Esophagus squamous epithelium (tissue), 5 donors: ENCODE measurements at places on chromosomes 7 and 10. TPM values are rescaled to one million over a fixed set of nuclear protein-coding genes. Genes with fewer than 3 reads are reported as not detected.

DNA sequence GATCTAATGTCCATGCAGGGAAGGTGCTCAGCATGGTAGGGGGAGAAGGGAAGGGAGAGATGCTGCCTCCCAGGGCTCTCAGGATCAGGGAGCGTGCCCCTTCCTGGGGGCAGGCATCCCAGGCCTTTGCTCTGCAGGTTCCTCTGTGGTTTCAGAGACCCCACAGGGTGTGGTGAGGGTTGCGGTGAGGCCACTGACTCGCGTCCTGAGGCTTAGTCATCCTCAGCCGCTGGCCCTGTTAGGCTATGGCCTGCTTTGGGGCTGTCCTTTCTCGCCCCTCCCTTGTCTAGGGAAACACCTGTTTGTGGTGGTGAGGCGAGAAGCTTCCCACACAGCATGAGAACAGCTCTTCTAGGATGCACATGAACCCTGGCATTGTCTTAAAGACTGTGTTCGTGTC lies 558.3 kb upstream of the FOXK1 start:
- DNase-seq = no peak

DNA sequence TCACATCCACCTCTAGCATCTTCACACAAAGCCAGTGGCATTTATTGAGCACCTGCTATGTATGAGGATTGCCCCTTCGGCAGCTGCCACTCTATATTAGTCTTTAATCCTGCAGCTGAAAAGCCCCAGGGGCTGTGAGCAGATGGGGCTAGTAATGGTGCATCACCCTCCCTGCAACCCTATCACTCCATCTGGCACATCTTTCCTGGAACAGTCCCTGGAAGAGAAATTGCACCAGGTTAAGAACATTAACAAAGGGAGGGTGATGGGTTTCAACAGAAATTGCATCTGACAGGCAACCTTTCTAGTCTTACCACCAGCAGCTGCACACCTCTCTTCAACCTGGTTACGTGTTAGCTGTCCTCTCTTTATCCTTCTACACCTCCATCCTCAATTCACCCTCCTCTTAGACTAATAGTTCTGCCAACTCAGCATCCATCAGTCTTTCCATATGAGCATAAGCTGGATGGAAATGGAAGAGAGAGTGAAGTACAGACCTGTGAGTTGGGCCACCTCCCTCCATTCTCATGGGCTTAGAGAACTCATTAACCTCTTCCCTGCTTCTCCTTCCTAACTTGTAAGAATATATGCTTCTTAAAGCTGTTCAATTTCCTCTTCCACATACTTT lies 168.6 kb upstream of the NEBL start:
- DNase-seq = no peak

- DNase-seq = no peak
Observed at GRCh38 chr7:17680026-17680425, 260.3 kb downstream of the SNX13 start.

- no peak for DNase-seq
Observed at GRCh38 chr7:78017591-78018100, 219.1 kb downstream of the PHTF2 start.

DNA sequence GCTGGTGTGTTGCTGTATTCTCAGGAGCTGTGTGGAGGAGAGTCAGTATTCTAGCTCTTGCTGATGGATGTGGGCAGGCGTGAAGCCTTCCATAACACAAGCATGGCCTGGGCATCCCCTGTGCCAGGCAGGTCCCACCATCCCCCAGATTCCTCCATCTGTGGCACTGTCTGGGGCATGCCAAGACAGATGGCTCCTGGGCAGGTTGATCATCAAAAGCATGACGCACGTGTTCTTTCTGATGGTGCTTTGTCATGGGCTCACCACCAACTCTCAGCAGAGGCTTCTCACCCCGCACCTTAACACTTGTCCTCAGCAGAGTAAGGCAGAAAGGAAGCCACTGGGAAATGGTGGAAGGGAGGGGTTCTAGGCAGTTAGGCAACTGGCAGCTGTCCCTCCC lies 364.3 kb downstream of the PLXNA4 start:
- DNase-seq = no peak

DNA sequence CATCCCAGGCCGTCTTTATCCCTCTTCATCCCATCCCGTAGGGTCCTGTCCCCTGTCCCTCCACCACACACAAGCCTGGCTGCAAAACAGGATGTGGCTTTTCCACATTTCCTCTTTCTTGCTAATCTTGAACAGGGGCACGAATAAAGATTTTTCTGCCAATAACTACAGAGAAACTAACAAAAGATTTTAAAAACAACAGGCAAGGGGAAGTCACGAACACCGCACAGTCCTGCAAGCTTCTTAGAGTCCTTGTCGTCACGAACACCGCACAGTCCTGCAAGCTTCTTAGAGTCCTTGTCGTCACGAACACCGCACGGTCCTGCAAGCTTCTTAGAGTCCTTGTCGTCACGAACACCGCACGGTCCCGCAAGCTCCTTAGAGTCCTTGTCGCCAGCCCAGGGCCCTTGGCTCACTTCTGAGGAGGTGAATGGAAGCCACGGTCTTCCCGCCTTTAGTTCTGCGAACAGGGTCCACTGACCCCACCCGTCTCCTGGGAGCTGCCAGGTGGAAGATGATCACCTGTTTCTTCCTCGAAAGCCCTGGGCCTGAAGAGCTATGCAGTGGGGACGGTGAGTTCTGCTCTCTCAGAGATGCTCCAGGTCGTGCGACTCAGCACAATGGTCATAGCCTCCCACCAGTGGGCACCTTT lies 10.3 kb upstream of the INSIG1 start:
- no peak for DNase-seq

- no peak for DNase-seq
Observed at GRCh38 chr10:86178401-86179152, 188.0 kb downstream of the GRID1 start.

DNA sequence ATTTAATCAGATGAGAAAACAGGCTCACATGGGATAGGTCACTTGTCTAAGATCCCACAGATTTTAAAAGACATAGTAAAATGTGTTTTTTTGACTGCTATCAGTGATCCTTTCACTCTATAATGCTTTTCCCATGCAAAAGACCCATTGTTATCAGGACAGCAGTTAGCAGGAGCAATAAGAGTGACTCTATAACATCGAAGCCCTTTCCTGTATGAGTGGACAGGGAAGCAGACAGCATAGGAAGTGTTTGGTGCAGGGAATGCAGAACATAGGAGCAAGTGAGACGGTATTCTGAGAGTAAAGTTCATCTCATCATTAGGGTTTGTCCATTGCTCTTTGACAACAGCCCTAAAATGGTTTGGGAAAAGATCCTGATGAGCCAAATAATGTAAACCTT lies 68.5 kb downstream of the SLC25A13 start:
- no peak for DNase-seq

DNA sequence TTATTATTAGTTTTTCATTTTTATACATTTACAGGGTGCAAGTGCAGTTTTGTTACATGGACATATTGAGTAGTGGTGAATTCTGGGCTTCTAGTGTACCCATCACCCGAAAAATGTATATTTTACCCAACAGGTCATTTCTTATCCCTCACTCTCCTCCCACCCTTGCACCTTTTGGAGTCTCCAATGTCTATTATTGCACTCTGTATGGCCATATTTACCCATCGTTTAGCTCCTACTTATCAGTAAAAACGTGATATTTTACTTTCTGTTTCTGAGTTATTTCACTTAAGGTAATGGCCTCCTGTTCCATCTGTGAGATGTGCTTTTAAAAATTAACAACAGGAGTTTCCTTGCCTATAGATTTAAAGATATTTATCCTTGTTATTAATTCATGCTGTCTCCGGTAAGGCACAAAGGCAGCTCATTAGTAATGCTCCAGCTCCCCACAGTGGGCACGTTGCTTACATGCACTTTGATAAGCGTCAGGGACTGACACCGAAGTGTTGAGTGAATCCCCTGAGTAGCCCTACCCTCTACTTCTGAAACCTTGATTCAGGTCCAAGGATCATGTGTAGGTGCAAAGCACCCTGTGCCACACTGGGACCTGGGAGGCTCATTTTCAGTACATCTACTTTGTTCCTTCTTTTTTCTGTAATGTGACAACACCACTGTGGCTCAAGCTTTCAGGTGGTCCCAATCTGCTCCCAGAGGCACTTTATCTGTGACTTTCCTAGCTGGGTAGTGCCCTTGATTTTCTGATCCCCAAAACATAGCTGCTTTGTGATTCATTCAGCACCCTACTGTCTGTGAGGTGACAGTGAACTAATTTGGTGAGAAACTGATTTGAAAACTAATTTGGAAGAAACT lies 27.3 kb downstream of the HYAL4 start:
- no peak for DNase-seq

DNA sequence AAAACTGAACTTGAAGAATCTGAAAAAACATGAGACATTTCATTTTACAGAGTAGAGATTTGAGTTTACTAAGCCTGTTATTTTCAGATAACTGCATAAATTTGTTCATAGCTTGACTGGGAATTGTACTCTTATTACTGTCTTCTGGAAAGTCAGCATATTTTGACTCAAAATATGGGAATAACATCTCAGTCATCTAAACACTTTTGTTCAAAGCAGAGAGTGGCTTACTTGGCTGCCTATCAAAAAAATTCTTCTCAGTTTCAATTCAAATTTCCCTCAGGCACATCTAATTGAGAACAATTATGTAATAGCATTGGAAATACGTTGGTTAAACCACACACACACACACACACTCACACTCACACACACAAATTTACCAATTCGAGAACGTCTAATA lies 384.6 kb downstream of the ARL4A start:
- DNase-seq = no peak

DNA sequence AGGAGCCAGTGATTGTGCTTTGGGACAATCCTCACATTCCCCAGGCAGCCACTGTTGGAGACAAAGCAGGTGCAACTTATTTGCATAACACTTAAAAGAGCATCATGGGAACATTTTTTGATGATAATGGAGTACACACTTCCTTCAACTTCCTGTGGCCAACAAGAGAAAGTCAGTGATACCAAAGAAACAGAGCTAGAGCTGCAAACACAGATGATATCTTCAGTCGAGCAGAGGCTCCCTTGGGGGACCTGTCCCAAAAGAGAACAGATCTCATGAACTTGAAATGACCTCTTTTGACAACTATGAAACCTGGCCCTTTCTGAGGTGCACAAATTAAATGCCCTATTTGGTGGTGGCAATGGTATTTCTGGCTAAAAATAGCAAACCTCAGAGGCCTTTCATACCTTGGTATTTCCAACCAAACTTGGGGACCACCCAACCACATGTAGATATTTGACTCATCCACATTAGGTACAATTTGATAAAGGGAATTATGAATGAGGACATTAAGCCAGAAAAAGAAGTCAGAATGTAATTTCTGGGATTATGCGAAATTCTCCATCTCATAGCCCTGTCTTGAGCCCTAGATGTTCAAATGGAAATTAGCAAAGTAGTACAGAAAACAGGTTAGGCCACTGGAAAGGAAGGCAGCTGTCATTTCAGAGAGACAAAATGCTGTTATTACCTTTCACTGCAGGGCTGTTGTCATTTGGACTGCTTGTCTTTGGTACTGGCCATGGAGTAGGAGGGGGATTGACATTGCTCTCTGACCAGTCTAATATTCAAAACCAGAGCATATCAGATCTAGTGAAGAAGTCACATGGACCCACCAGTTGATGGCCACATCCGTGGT lies 146.2 kb downstream of the ICA1 start:
- no peak for DNase-seq

DNA sequence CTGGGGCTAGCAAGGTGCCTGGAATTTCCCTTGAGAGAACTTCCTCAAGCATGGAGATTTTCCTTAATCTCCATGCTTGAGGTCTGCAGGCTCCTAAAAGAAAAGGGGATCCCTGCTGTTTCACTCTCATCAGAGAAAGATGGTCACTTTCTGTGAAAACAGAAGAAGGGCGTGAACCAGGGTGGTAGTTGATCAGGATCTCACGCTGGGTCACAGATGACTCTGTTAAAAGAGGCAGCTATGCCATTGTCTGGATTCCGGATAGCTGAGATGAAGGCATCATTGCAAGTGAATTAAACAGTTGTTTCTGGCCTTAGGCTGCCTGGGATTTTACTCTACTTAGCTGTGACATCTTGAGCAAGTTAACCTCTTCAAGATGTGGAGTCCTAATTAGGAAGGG lies 525.9 kb downstream of the TYW1 start:
- no peak for DNase-seq

DNA sequence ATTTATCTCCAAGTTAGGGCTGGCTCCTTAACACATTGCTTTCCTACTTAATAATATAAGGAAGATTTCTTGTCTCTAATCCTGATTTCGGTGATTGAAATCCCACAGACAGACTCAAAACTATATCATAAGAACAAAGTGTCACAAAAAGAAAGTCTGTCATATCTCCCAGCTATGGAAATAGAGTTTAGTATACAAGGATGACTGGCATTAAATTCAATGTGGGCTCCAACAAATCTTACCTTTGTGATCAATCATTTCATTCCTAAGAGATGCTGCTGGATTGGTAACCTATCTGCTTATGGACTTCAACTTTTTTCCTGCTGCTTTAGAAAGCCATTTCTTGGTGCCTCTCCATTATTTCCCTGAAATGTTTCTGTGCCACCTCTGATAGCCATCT lies 39.5 kb upstream of the ZRANB1 start:
- no peak for DNase-seq

DNA sequence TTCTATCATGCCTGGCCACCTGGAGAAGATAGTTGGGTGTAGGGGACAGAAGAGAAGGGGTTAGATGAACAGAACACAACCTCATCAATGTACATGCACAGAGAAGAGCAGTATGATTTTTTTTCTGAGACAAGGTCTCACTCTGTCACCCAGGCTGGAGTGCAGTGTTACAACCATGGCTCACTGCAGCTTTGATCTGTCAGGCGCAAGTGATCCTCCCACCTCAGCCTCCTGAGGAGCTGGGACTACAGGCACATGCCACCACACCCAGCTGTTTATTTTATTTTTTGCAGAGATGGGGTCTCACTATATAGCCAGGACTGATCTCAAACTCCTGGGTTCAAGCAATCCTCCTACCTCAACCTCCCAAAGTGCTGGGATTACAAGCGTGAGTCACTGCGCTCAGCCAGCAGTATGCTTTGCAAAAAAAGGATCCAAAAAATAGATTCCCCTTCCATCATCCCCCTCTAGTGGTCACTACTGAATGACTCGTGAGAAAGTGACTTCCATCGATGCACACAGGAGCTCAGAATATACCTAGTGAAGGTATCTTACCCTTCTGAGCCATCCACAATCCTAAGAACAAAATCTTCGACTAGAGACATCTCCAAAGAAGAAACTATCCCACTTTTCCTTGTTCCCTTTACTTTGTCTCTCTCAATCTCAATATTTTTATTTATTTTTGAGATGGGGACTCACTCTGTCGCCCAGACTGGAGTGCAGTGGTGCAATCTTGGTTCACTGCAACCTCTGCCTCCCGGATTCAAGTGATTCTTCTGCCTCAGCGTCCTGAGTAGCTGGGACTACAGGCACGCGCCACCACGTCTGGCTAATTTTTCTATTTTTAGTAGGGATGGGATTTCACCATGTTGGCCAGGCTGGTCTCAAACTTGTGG lies 21.0 kb downstream of the ZCWPW1 start:
- DNase-seq = no peak

GRCh38 chr10:58733436-58733835 lies 220.8 kb downstream of the BICC1 start:
- DNase-seq = no peak

Gene MYL10
- not detected for total RNA-seq

Gene HKDC1
- 0.19 TPM for total RNA-seq
